ENCODE measurements at places on chromosomes 13 and 19.

DNA sequence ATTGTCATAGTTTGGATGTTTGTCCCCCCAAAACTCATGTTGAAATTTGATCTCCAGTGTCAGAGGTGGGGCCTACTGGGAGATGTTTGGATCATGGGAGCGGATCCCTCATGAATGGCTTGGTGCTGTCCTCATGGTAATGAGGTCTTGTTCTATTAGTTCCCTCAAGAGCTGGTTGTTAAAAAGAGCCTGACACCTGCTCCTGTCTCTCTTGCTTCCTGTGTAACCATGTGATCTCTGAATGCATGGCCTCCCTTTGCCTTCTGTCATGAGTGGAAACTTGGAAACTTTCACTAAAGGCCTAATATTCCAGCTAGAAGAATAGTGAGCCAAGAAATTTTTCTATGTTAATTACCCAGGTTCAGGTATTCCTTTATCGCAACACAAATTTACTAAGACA is 311.4 kb upstream of the ATXN8OS start:
- no peak for DNase-seq

GRCh38 chr13:109999659-110000533 is 213.5 kb upstream of the IRS2 start:
- no peak for DNase-seq

DNA sequence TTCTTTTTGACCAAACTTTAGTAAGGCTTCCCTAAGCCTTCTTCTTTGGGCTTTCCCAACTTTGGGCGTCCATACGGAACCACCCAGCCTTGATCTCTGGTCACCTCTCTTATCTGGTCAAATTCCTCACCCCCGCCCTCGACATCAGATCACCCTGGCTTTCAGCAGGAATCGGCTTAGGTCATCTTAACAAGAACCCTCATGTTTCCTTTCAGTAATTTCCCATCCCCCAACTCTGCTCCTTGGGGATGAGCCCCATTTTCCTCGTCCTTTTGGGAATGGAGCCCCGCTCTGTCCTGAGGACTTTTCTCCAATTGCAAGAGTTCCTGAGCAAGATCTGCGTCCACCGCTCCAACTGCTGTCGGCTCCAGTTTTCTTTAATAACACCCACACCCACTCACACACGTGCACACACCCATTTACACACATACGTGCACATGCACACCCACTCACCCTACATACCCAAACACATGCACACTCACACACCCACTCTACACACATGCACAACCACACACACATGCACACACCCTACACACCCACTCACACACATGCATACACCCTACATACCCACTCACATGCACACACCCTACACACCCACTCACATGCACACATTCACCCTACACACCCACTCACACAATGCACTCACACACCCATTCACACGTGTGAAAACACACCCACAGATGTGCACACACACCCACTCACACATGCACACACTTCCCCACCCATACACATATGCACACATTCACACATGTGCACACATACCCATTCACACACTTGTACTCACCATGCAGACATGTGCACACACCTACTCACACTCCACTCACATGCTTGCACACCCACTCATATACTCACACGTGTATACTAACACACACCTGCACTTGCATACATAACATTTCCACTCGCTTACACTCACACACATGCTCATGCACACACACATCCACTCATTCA is 87.0 kb upstream of the TM9SF2 start:
- no peak for DNase-seq

DNA sequence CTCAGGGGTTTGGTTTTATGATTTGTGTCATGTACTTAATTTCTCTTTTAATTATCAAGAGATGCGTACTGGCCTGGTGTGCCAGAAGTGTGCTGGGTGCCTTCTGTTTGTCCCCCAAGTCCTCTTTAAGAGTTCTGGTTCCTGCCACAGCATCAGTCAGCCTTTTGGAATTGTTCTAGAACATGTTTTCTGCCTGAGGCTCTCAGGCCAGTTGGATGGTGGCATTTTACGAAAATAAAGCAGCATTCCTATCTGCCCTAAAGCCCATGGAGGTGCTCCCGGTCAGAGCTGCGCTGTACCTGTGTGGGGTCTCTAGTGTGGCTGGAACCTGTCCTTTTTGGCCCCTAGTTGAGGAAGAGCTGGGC is 54.1 kb downstream of the TSSK6 start:
- DNase-seq = no peak

DNA sequence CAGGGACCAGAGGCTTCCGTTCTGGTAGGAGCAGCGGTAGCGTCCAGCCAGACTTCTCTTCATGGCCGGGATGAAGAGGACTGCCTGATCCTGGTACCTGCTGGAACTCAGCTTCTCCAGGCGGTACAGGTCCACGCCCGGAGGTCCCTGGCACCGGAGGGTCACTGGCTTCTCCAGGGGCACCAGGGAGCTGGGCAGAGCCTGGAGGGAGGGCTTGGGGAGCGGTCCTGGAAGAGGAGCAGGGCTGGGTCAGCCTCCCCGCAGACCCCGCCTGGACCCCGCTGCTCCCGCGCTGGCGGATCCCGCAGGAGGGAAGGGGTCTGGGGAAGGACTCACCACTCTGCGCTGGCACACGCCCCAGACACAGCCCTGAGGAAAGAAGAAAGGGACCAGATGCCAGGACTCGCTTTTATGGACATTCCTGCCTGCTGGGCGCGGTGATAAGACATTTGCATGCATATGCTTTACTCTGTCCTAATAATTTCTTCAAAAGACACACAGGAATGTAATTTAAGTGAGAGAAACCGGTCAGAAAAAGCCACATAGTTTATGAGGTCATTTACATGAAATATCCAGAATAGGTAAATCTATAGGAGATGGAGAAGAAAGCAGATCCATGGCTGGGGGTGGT is 5.8 kb downstream of the GP6 start:
- no peak for DNase-seq

GRCh38 chr19:10407096-10407495 is 3.8 kb upstream of the CDC37 start:
- no peak for DNase-seq

GRCh38 chr19:6250024-6250615 is 29.7 kb downstream of the MLLT1 start:
- no peak for DNase-seq

DNA sequence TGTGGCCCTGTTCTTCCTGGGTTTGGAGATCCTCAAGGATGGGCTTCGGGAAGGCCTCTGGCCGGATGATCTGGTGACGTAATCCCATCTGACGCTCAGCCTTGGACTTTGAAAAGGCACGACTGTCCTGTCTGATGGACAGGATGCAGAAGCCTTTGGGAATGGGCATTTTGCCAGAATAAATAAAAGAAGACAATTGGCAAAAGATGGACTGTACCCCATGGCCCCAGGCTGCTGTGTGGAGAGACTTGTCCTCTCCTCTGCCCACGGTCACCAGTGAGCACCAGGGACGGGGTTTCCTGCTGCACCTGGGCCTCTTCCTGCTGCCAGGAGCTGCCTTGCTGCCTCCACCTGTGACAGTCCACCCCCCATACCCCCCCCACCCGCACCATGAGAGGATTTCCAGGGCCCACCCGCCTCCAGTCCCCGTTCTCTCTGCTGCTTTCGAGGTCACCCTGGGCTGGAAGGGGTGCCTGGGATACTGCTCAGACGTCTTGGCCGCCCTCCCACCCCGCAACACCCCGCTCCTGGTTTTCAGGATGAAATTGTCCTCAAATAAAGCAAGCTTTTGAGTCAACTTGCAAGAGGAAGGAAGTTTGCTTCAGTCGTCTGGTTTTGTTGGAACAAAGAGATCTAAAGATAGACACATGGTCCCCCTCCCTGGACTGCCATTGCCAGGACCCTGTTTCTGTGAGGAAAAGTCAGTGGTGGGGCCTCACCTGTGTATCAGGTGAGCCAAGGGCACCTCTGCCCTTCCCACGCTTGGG is 40.9 kb downstream of the MCF2L start:
- DNase-seq = no peak

GRCh38 chr19:14277608-14278007 is 71.6 kb upstream of the ADGRL1 start:
- DNase-seq = no peak

- DNase-seq = no peak
Measured at GRCh38 chr19:49912965-49913685, 15.9 kb upstream of the ATF5 start.

DNA sequence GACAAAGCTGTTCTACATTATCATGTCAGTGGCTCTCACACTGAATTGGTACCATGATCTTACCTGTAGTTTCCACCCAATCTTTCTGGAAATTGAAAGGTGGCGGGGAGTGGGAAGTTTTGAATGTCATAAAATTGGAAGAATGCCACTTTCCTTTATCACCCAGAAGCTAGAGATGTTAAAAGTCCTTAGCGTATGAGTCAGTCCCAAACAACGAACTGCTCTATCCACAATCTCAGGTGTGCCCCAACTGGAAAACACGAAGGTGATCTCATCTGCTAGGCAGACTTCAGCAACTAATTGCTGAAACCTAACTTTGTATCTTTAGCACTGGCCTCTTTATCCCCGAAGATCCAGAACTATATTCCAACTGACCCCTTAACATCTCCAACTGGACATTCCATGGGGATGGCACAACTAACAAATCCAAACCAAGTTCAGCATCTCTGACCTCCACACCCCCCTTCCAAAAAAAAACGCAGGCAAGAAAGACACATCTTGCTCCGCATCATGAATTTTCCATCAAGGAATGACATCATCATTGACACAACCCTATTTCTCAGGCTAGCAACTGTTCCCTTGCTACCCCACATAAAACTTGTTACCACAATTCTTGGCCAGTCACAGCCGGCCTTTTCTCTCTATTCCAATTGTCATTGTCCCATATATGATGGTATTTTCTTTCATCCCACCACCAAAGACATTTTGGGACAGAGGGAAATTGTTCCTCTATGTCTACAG is 175.4 kb downstream of the KLF12 start:
- no peak for DNase-seq
